Natural killer cell (primary cell): ENCODE measurements at places on chromosomes 11 and 22. TPM values are rescaled to one million over a fixed set of nuclear protein-coding genes. Genes with fewer than 3 reads are reported as not detected.

FADS2 gene
- 34.4 TPM for total RNA-seq

- DNase-seq: no peak
Observed at GRCh38 chr11:43532041-43532440, 148.5 kb upstream of the HSD17B12 start.

- no peak for DNase-seq
Observed at GRCh38 chr11:134288486-134288885, 12.3 kb downstream of the GLB1L3 start.

GRCh38 chr11:125950178-125950490 is 4.3 kb downstream of the VSIG10L2 start:
- no peak for DNase-seq

- DNase-seq: peak; percentile 7
Observed at GRCh38 chr11:47393163-47394049, 15.0 kb upstream of the SLC39A13 start.

DNA sequence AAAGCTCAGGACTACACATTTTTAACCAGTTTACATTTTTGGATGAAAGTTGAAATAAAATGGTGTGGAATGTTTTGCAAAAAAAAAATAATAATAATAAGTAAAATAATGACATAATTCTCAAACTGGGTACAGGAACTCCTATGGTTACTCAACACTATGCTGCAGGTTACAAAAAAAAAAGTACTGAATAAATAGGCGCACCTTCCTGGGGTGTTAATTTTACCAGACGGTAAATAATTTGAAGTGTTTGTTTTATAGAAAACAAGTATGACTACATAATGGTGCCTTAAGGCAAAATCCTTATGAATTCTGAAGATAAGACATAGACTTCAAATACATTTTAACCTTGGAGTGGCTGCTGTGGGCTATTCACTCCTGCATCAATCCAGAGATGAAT is 76.5 kb downstream of the RELT start:
- no peak for DNase-seq

CD3E gene
- 31.6 TPM for total RNA-seq

DNA sequence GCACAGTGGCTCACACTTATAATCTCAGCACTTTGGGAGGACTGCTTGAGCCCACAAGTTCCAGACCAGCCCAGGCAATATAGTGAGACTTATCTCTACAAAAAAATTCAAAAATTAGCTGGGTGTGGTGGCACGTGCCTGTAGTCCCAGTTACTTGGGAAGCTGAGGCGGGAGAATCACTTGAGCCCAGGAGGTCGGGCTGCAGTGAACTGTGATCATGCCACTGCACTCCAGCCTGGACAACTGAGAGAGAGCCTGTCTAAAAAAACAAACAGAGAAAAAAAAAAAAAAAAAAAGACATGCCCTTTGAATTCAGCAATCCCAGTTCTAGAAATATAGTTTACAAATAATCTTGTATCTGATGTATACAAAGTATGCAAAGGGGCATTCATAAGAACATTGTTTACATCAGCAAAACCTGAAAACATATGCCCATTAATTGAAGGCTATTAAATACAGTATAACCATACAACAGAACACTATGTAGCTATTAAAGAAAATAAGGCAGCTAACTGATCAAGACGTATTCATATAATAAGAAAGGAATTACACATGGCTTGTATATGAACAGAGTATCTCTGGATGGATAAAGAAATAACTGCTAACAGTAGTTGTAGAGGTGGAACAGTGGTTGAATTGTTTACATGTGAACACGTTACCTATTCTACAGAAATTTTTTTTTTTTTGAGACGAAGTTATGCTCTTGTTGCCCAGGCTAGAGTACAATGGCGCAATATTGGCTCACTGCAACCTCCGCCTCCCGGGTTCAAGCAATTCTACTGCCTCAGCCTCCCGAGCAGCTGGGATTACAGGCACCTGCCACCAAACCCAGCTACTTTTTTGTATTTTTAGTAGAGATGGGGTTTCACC is 35.7 kb downstream of the CELF1 start:
- no peak for DNase-seq

TBX10 gene
- not detected for total RNA-seq

ACRV1 gene
- total RNA-seq: not detected
